ENCODE measurements at places on chromosomes 2 and 18. TPM values are rescaled to one million over a fixed set of nuclear protein-coding genes. Genes with fewer than 3 reads are reported as not detected.

Gene KCNF1
- polyA plus RNA-seq: 0.08 TPM

Gene NT5C1B
- not detected for polyA plus RNA-seq

Gene CRYGA
- polyA plus RNA-seq: not detected

Gene DNAJC5G
- not detected for polyA plus RNA-seq

Gene DSC2
- polyA plus RNA-seq: 32.1 TPM

Measured in keratinocyte (primary cell).